Kidney (tissue), 22 donors: ENCODE measurements at places on chromosomes 7 and 10.

DNA sequence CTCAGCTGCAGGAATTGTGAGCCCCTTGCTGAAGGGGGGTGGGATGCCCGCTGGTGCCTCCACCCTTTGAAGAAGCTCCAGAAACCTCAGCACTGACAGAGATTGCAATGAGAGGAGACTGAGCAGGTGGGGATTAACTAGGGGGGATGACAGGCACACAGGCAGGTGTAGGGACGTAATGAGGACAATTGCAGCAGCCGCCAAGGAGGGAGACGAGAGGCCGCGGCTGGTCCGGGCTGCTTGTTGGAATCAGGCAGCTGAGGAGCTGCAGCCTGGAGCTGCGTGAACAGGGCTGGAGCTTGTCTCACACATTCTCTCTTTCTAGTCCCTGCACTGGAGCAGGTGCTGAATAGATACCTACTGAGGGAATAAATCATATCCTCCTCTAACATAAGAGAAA is 122.0 kb upstream of the TCERG1L start:
- no peaks in the 10 kb centered on the region for H3K4me1 ChIP-seq
- no peaks in the 10 kb centered on the region for H3K27me3 ChIP-seq
- no peaks in the 10 kb centered on the region for H3K36me3 ChIP-seq
- no peak for DNase-seq
- H3K27ac ChIP-seq: no peak overlapping the region
- no peak overlapping the region for H3K4me3 ChIP-seq

GRCh38 chr10:121527690-121528089 is 70.6 kb downstream of the FGFR2 start:
- H3K4me3 ChIP-seq: no peak overlapping the region
- no peaks in the 10 kb centered on the region for H3K27me3 ChIP-seq
- peak overlapping the region; percentile 20 for H3K27ac ChIP-seq
- peaks cover 42% of the 10 kb centered on the region for H3K4me1 ChIP-seq

- no peak for DNase-seq
- no peak overlapping the region for H3K4me3 ChIP-seq
- no peaks in the 10 kb centered on the region for H3K36me3 ChIP-seq
Observed at GRCh38 chr7:69399401-69399800, 198.9 kb upstream of the AUTS2 start.

DNA sequence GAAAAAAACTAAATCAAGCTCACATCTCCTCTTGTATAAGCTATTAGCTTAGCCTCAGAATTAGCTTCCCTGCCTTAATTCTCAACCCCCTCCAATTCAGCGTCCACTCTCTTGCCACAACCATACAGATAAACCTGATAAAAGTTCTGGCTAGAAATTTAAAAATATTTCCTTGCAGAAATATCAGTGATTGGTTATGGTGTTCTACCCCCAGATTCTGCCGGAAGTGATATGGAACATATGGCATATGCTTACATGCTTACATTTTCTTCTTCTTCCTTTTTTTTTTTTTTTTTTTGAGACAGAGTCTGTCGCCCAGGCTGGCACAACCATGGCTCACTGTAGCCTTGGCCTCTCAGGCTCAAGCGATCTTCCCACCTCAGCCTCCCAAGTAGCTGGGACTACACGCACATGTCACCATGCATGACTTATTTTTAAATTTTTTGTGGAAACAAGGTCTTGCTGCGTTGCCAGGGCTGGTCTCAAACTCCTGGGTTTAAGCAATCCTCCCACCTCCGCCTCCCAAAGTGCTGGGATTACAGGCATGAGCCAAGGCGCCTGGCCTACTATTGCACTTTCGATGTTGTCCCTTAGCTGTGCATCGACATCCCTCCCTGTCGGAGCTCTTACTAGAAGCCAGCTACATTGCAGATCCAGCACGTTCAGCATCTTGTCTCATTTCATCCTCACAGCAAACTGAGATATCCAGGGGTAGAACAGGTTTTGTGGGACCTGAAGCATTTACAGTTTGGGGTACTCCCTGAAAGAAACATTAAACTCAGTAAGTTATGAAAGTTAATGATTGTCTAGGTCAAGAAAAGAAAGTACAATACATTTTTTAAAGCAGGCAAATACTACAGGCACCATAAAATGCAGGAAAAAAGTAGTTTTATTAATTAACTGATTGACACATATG is 205.6 kb upstream of the TCF7L2 start:
- no peaks in the 10 kb centered on the region for H3K27me3 ChIP-seq
- H3K4me1 ChIP-seq: peaks cover 4% of the 10 kb centered on the region
- no peak for DNase-seq
- H3K36me3 ChIP-seq: no peaks in the 10 kb centered on the region

DNA sequence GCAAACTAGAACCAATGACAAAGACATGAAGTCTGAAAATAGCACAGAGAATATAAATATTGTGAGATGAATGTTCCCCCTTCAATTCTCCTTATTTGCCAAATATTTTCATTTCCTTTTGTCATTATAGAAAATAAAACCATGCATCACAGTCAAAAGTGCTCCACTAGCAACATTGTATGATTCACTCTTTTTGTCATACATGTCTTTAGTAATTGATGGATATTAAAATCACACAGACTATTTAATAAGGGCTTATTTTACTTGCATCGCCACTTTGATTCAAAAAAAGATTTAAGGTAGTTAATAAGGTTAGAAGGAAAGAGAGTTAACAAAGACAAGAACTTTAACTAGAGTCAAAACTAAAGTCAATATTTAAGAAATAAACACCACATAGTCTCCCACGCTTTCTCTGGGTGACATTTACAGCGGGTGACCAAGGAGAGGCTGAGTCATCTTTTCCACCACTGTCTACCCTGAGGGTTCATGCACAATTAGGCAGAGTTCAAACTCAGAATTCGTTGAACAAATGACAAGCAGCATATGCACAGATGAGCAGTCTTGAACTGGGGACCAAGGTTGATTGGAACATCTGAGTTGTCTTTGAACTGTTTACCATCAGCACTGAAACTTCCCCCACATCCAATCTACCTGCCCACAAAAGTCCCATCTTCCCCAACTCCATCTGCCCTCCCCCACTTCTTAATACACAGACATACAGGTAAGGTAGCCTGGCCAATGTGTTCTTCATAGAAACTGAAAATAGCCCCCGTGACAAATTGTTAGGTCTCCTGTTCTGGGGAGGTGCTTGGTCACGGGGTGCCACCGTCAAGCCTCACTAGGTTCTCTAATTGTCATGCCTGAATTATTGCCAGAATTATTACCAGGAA is 42.5 kb downstream of the C7orf25 start:
- no peak overlapping the region for H3K4me3 ChIP-seq
- H3K27me3 ChIP-seq: no peaks in the 10 kb centered on the region
- no peak overlapping the region for H3K27ac ChIP-seq
- H3K4me1 ChIP-seq: no peaks in the 10 kb centered on the region
- no peak for DNase-seq

DNA sequence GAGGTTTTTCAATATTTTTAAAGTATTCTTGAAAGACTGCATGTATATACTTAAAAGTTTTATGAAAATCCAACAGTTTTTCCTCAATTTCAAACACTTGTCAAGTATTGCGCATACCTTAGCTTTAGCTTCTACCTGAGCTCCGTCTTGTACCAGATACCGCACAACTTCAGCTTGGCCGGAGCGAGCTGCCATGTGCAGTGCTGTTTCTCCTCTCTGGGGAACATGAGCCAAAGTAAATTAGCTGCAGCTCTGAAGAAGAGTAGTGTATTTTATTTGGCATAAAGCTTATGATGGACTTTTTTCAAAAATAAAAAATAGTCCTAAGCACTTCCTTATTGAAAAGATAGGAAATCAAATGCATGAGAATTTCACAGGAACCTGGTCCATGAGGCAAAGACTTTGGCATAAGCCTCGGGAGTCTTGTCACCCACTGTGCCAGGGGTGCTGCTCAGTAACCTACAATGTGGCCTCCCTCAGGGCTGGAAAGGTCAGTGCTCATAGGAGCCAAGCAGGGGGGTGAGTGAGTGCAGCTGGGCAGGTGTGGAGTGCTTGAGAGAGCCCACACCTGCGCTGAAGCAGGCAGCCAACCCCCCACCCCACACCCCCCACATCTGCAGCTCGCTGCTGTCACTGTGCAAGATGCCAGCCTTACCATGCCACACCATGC is 189.5 kb downstream of the ANK3 start:
- no peaks in the 10 kb centered on the region for H3K36me3 ChIP-seq
- no peak overlapping the region for H3K4me3 ChIP-seq
- H3K4me1 ChIP-seq: peaks cover 5% of the 10 kb centered on the region
- H3K27ac ChIP-seq: no peak overlapping the region
- no peak for DNase-seq

DNA sequence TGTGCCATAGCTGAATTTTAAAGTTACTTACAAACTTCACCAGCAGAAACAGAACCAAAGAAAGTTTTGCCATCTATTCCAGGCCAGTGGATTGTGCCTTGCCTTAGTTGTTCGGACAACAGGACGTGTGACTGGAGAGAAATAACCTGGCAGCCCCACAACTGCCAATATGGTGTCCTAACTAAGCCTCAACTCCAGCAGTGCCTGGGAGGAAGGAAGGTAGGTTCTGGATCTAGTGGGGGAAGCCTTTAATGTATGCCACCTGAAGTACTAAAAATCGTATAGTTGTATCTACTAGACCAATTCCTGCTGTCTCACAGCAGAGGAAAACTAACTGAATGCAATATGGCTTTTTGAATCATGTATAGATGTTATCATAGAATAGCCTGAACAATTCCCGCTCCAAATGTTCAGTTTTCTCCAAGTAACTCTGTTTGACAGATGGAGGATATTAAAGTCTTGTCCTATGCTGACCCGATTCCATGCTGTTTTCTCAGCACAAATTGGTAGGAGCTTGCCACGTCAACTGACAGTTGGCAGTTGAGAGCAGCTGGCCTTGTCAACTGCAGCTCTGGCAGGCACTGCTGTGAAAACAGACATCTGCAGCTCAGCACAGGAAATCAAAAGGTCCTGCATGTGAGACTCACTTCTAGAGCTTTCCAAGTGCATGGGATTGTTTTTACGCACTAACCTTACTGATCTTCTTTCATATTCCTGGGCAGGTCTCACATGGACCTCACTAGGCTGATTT is 84.5 kb upstream of the WNT16 start:
- no peaks in the 10 kb centered on the region for H3K4me1 ChIP-seq
- no peak for DNase-seq
- H3K27me3 ChIP-seq: no peaks in the 10 kb centered on the region
- H3K4me3 ChIP-seq: no peak overlapping the region

DNA sequence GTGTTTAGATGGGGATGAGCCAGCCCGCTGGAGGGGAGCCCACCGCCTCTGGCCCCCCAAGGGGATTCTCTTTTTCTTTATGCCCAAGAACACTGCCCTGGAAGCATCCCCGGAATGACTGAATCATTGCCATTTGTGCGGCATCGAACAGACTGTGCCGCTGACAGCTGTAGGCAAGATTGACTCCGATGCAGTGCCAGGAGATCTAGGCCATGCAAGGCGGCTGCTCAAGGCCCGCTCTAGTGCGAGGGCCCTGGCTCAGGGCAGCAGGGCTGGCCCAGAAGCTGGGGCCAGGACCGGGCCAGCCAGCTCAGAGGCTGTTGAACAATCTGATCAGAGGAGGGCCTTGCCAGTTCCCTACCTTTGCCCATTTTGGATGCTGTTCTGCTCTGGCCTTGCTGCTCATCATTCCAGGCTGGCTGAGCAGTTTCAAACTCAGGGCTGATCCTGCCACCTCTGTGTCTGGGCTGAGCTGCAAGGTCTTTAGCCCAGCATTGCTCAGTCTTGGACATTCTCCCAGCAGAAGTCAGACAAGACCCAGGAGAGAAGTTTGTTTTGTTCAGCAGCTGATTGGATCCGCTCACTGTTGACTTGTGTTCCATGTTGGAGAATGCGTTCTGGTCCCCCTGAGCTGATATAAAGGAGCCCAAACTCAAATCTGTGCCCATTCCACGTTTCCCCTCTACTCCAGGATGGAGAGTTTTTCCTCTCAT is 485.3 kb upstream of the GALNT17 start:
- H3K27ac ChIP-seq: no peak overlapping the region
- no peak overlapping the region for H3K4me3 ChIP-seq
- no peaks in the 10 kb centered on the region for H3K36me3 ChIP-seq
- H3K4me1 ChIP-seq: no peaks in the 10 kb centered on the region
- DNase-seq: no peak

DNA sequence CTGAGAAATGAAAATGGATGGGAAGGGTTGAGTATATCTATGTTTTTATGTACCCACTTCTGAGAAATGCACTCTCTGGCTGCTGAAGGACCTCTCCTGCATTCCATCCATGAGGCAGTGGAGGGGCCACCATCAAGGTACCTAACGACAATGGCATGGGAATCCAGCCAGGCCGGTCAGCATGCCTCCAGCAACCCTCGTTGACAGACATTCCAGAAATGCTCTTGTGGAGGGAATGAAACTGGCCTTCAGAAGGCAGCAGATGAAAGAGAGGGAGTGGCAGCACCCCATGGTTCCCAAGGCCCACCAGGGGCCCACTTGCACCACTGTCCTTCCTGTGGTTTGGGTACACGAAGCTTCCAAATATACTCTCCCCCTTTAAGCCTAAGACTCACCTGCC is 269.0 kb downstream of the ARHGAP12 start:
- H3K36me3 ChIP-seq: no peaks in the 10 kb centered on the region
- no peaks in the 10 kb centered on the region for H3K4me1 ChIP-seq
- H3K27me3 ChIP-seq: no peaks in the 10 kb centered on the region
- no peak for DNase-seq
- H3K4me3 ChIP-seq: no peak overlapping the region
